Hepatocyte (in vitro differentiated cells): ENCODE measurements at places on chromosomes 3 and 15. TPM values are rescaled to one million over a fixed set of nuclear protein-coding genes. Genes with fewer than 3 reads are reported as not detected.

GRCh38 chr3:182241766-182242488 lies 530.2 kb downstream of the SOX2 start:
- peak; percentile 39 for DNase-seq

- DNase-seq: peak; percentile 6
Measured at GRCh38 chr3:164879201-164879600, 199.1 kb downstream of the SI start.

- DNase-seq: no peak
Measured at GRCh38 chr3:71816767-71817156, 31.8 kb upstream of the PROK2 start.

GRM7 gene
- total RNA-seq: 2.7 and 2.9 TPM in 2 replicates

LSAMP gene
- 14.0 and 15.1 TPM in 2 replicates for total RNA-seq

- DNase-seq: no peak
Measured at GRCh38 chr3:149585401-149585726, 72.5 kb downstream of the WWTR1 start.

ZMYND10 gene
- total RNA-seq: 0.20 and 0.44 TPM in 2 replicates

- no peak for DNase-seq
Measured at GRCh38 chr3:13588993-13589392, 40.1 kb downstream of the FBLN2 start.

DNA sequence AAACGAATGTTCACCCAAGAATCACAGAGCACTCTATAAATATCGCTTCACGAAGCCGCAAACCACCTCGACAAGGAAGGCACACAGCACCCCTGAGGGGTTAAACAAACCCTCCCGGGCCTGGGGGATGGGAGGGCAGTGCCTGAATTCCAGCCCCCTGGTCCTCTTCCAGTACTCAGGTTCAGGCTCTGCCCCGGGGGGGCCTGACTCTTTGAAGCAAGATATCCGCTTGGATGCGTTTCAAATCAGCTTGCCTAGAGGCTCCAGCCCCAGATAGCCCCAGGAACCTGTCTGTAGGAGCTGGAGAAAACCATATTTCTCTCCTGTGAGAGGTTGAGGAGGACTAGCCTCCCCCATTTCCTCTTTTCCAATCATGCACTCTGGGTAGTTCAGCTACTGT lies 194.7 kb downstream of the WNT5A start:
- no peak for DNase-seq

GRCh38 chr3:57029924-57030323 lies 30.5 kb upstream of the SPATA12 start:
- DNase-seq: no peak

SLC22A13 gene
- 0.77 TPM in 1 of 2 replicates, not detected in the other for total RNA-seq

- DNase-seq: no peak
Measured at GRCh38 chr15:62809115-62809967, 233.2 kb upstream of the TPM1 start.

- no peak for DNase-seq
Measured at GRCh38 chr3:171430530-171430929, 29.7 kb downstream of the TNIK start.

GRCh38 chr3:97970156-97970555 lies 2.1 kb downstream of the RIOX2 start:
- no peak for DNase-seq

- no peak for DNase-seq
Measured at GRCh38 chr3:82274897-82275296, 513.5 kb upstream of the GBE1 start.

GRCh38 chr15:45401665-45402161 lies 23.4 kb upstream of the GATM start:
- no peak for DNase-seq

DNA sequence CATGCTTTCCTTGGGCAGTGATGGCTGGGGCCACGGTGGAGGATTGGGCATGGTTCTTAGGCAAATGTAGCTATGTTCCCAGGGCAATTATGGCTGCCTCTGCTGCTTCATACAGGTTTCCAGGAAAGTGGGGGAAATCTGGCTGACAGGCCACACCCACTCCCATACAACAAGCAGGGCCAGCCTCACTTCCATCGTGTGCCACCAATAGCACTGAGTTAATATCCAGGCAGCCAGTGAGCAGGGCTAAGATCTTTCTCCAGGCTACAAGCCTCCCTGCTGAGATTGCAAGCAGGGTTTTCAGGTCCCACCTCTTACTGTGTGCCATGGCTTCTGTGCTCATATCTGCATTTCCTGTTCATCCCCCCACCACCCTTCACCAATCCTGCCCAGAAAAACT lies 1291.9 kb downstream of the SI start:
- no peak for DNase-seq

GRCh38 chr15:39709941-39710340 lies 72.7 kb downstream of the FSIP1 start:
- DNase-seq: no peak

GRCh38 chr15:78432664-78433063 lies 5.4 kb upstream of the IREB2 start:
- DNase-seq: no peak

DNA sequence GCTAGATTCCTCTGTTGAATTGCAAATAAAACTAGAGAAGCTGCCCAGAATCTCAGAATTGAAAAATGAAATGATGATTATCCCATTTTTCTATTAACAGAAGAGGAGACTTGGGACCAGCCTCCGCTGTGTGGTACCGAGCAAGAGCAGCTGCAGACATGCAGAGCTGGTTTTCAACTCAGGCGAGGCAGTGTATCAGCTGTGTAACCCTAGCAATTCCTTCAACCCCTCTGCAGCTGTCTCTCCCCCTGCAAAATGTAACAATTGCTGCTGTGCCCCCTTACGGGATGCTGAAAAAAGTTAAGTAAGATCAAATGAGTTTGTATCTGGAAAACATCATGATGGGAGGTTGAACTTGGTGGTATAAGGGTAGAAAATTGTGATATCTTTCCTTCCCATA lies 98.5 kb upstream of the C3orf80 start:
- DNase-seq: no peak

- DNase-seq: no peak
Measured at GRCh38 chr3:30315447-30315846, 291.0 kb upstream of the TGFBR2 start.

DNA sequence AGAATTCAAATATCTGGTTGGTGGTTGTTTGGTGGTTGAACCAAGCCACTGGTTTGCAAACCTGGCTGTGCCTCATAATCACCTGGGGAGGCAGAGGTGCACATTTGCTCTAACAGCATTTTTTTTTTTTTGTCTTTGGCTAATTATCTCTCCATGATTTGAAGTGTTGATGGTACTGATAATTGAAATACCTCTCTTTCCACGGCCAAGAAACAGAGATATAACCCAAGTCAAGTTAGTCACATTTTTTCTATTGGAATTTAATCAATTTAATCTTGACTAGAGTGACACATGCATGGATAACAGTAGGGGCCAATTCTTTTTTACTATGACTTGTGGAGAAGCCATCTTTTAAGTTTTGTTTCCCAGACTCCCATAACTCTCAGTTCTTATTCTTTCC lies 37.5 kb upstream of the SUCLG2 start:
- DNase-seq: no peak

GRCh38 chr3:189914799-189915198 lies 205.9 kb downstream of the P3H2 start:
- no peak for DNase-seq

OR5K2 gene
- not detected in 2 replicates for total RNA-seq

DNA sequence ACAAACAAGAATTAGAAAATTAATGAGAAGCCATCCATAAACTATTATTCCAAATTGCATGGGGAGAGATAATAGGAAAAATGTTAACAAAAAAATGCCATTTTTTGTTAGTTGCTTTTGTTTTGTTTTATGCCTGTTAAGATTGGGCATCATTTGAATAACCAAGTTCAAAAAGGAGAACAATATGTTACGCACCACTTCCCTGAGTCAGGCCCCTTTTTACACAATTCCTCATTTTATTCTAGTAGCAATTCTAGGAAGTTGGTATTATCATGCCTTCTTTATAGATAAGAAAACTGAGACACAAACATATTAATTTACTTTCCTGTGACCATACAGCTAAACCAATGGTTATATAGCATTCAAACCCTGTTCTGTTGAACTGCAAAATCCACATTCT lies 736.9 kb upstream of the CCDC54 start:
- DNase-seq: no peak

GABRB3 gene
- 1.8 and 3.4 TPM in 2 replicates for total RNA-seq

GRCh38 chr3:31589228-31589627 lies 56.5 kb downstream of the STT3B start:
- DNase-seq: no peak

DNA sequence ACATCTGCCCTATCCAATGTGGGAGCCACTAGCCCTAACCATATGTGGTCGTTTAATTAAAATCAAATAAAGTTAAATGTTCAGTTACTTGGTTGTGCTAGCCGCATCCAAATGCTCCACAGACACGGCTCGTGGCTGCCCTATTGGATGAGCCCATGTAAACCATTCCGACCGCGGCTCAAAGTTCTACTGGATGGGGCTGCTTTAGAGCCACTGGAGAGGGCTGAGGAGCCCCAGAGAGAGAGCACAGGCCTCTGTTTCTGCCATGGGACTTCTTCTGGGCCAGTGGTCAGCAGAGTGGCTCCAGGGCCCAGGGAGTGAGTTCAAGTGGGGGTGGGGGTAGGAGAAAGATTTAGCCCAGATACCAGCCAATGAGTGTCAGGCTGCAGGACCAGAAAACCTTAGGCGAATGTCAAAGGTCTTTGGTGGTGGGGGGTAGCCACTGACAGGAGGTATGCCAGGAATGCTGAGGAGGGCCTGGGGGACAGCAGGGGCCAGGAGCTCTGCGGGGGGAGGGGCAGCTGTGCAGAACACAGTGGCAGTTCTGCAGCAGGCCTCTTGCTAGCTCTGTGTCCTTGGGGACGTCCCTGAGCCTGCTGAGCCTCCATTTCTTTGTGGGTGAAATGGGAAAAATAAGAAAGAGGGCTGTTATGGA lies 30.1 kb downstream of the SPSB4 start:
- DNase-seq: no peak

DNA sequence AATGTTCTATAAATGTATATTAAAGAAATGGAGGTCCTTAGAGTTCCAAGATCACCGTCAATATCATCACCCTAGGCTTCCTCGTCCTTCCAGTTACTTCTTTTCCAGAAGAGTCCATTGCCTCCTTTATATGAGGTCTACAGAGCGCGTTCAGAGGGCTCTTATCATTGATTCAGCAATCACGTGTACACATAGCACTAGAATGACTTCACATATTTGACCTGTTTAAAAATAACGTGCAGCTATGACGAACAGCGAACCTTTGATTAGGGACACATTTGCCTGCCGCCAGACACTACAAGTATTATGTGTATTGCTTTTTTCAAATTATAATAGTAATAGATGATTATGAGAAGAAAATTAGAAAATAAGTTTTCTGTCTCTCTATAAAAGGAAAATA lies 26.0 kb downstream of the IGF1R start:
- peak; percentile 47 for DNase-seq

ENTPD3 gene
- total RNA-seq: 1.7 and 2.2 TPM in 2 replicates

GRCh38 chr3:45638299-45639043 lies 43.9 kb downstream of the LIMD1 start:
- no peak for DNase-seq

DNA sequence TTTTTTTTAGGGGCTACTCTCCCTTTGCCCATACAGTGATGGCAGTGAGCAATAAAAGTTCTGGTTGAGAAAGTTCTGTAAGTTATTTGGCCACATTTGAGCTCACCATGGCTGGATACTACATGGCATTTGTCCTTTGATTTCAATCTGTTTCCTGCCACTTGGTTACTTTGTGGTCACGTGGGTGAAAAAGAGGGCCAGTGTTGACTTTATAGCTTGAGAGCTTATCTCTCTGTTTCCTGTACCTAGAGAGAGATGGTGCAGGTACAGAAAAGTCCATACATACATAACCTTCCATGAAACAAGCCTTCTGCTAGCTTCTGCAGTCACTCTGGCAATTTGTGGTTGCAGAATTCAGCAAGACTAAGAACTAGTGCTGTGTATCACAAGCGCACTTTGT lies 23.4 kb upstream of the MECOM start:
- peak; percentile 42 for DNase-seq

GRCh38 chr15:72979308-72979707 lies 73.0 kb upstream of the NEO1 start:
- DNase-seq: no peak

GRCh38 chr15:62362608-62363007 lies 197.5 kb upstream of the C2CD4B start:
- no peak for DNase-seq

GRCh38 chr15:38826880-38827279 lies 262.3 kb upstream of the RASGRP1 start:
- DNase-seq: no peak

COMMD4 gene
- total RNA-seq: 46.0 and 70.3 TPM in 2 replicates

CFAP100 gene
- total RNA-seq: not detected in 2 replicates

DNA sequence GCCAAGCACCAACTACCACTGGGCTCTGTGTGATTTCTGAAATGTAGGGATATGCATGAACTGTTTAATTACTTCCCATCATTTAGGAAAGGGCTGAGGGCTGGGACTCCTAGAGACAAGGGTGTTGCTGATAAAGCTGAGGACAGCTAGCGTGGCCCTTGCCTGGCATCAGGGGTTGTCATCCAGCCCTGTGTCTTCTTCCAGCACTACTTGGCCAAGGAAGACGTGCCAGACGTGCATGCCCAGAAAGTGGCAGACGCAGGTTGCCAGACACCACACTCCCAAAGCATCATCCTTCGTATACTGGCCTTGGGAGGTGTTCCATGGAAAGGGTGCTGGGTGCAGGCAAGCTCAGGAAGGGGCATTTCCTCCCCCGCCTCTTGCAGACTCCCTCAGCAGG lies 64.8 kb downstream of the LRIG1 start:
- no peak for DNase-seq

GP9 gene
- not detected in 2 replicates for total RNA-seq
